ENCODE measurements at places on chromosomes 12 and 14.
A peak's percentile ranks its signal among the peaks of the same experiment; 100 is the strongest.

GRCh38 chr14:55513491-55513890 lies 66.5 kb upstream of the KTN1 start:
- DNase-seq: no peak

GRCh38 chr12:108063192-108063591 lies 65.9 kb upstream of the WSCD2 start:
- peak; percentile 24 for DNase-seq

GRCh38 chr12:32997471-32997870 lies 100.9 kb upstream of the PKP2 start:
- DNase-seq: no peak

GRCh38 chr12:98908866-98909265 lies 263.8 kb downstream of the APAF1 start:
- DNase-seq: no peak

DNA sequence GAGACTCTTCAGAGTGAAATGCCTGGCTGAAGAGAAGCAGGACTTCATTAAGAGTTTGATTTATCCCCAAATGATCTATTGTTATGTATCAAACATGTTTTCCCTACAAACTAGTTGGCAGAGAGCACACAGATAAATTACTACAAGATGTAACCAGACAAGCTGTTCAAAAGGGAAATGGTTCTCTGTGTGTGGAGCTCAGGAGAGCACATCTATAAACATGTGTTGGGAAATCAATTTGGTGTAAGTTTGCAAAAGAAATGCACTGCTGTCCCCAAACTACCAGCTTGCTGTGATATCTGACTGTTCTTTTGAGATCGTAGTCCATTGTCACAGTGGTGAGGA lies 159.2 kb downstream of the PAH start:
- no peak for DNase-seq

- peak; percentile 11 for DNase-seq
Measured at GRCh38 chr14:26255213-26255612, 342.6 kb downstream of the NOVA1 start.

- DNase-seq: no peak
Measured at GRCh38 chr14:81454572-81455218, 54.6 kb upstream of the STON2 start.

GRCh38 chr14:22656945-22657731 lies 13.0 kb upstream of the OR6J1 start:
- DNase-seq: no peak

- no peak for DNase-seq
Measured at GRCh38 chr12:51392556-51393237, 1.5 kb upstream of the GALNT6 start.

- DNase-seq: no peak
Measured at GRCh38 chr12:56143217-56143616, 9.2 kb upstream of the MYL6B start.
